ENCODE measurements at places on chromosomes 4 and X.
A peak's percentile ranks its signal among the peaks of the same experiment; 100 is the strongest.

DNA sequence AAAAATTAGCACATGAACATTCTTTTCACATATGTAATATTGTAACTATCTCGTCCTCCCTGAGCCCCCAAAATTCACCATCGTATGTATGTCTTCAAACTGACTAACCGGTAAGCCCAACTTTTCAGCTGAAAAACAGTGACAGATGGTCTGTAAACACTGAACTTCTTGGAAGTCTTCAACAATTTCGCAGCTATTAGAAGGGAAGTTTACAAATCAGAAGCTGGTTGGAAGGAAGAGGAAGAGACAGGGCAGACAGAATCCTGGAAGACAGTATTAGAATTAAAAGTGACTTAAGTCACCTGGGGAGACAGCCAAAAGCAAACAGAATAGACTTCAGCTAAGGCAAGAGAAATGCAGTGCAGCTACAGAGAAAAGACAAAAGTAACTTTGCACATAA lies 858.4 kb downstream of the ADGRL3 start:
- DNase-seq, result no peak

DNA sequence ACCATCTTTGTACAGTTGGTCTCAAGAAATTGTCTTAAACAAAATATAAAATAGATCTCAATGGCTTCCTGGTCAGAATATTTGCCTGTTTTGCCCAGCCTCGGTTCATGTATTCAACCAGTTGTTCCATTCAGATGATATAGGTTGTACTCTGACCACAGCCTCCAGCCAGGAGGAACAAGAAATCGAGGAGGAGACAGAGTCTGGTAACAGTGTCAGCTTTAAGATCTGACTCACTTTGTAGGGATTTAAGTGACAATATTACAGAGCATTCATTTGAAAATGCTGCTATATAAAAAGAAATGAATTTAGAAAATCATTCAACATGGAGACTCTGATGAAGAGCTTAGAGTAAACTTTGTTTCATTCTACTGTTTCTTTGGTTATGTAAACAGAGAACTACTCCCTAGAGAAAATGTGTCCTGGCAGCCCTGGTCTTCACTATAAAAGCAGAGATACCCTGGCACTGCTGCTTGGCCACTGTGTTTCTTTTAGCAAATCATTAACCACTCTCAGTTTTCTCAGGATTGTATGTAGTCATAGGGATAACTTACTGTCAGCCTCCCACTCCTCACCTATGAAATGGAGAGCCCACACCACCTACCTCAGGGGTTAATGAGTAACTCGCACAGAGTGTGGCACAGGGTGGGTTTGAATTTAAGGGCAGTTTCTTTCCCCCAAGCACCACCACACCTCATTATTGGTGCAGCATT lies 53.5 kb downstream of the PAGE2 start:
- DNase-seq, result no peak

GRCh38 chr4:90375081-90375480 lies 247.9 kb downstream of the CCSER1 start:
- no peak for DNase-seq

GRCh38 chr4:113758372-113758771 lies 3.2 kb downstream of the CAMK2D start:
- DNase-seq, result no peak

DNA sequence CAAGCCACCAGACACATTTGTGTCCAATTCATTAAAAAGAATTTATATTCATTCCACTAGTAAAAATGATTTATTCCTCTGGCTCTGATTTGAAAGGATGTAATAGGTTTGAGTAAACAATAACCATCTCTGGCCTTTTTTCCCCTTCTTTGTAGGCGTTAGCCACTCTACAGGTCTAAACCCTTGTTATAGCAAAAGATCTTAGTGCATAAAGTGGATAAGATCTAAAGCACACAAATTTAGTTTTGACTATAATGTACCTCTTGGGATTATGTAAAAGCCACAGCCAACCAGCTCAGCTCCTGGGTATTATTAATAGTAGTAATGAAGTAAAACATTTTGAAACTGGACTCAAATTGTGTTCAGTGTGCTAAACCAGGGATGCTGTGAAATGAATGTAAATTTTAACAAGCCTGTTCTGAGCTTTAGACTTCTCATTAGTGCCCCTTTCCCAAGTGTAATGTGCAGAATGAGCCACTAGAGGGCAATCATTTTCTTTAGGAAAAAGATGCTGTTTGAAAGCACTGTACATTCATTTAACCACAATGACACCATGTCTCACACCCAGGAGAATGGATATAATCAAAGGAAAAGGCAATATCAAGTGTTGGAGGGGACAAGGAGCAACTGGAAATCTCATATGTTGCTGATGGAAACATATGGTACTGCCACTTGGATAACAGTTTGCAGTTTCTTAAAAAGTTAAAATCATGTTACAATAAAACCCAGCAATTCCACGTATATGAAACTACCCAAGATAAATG lies 69.7 kb downstream of the KLHL8 start:
- peak; percentile 55 for DNase-seq

- DNase-seq, result no peak
Measured at GRCh38 chr4:116358633-116359222, 726.6 kb downstream of the TRAM1L1 start.

DNA sequence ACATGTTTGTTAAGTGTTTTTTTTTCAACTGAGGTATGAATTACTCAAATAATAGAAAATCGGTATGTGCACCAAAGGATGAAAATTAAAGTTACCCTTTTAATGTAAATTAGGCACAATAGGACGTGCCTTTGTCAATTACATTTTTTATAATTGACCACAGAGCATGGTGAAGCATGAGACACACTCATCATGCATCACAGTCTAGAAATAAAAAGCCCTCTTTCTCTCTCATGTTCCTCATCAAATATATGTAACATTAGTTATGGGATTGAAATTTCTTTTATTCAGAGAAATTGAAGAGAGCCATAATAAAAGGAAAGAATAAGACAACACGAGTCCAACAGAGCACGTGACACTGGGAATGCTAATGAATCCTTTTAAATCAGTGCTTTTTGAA lies 3.5 kb downstream of the GNRHR start:
- no peak for DNase-seq

GRCh38 chrX:148310426-148311165 lies 189.8 kb upstream of the AFF2 start:
- peak; percentile 35 for DNase-seq

DNA sequence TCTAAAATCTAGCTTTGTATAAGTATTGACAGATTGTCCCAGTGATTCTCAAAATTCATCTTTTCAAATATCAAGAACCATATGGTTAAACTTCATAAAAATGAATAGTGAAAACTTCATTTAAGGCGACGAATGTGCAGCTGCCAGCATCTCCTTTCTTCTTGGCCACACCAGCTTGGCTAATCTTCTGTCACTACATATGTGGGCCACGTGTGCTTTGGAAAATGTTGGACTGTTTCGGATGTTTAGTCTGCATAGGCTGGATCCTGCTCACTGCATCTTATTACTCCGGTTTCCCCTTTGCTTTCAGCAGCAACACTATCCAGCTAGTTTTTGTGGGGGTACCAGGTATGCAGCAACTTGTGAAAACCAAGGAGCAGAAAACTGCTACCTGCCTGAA lies 221.9 kb downstream of the BMPR1B start:
- no peak for DNase-seq

GRCh38 chr4:3651267-3651845 lies 114.8 kb upstream of the ADRA2C start:
- DNase-seq, result no peak

DNA sequence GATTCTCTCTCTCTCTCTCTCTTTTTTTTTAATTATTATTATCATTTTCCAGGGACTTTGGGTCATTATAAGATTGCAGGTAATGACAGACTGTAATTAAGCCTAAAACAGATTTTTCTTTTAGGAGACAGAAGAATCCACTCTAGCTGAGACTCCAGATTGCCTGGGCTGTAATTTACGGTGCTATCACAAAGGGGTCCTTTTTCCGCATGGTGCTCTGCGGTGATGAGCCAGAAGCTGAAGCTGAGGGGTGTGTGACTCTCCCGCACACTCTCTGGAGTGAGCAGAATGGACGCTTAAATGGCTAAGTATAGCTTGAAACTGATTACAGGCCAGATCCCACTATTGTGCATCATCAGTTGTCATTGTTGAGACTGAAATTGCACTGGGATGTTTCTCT lies 50.0 kb downstream of the LGI2 start:
- no peak for DNase-seq

- no peak for DNase-seq
Measured at GRCh38 chrX:154356596-154356995, 17.8 kb downstream of the FLNA start.

DNA sequence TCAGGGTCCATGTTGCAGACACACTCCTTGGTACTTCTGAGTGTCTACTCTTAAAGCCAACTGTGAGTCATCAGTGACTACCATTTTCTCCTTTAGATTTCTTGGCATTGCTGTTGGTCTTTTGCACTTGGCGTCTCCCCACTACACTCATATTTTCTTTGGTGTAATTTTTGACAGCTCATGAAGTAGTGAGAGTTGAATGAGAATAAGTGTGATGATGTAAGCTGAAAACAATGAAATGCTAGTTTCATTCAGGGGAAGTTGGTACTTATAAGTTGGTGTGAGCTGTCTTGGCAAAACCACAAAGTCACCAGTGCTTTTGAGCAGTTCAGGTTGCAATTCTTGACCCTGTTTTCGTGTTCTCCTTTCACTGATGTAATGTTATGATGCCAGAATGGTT lies 142.9 kb upstream of the ARX start:
- DNase-seq, result no peak

DNA sequence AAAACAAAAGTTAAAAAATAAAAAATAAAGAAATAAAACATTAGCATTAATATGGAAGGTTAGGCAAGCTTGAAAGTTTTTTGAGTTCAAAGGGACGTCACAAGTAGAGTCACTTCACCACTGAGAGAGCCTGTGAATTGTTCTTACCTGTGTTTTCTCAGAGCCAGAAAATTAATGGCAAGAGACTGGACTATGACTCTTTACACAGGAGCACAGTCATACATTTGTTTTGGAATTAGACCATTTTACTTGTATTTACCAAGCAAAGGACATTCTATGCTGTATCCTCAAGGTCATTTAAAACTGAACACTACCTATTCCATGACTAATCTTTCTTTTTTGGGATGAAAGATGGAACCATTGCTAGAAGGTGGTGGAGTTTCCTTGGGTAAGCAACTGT lies 346.1 kb downstream of the FAM47B start:
- no peak for DNase-seq

DNA sequence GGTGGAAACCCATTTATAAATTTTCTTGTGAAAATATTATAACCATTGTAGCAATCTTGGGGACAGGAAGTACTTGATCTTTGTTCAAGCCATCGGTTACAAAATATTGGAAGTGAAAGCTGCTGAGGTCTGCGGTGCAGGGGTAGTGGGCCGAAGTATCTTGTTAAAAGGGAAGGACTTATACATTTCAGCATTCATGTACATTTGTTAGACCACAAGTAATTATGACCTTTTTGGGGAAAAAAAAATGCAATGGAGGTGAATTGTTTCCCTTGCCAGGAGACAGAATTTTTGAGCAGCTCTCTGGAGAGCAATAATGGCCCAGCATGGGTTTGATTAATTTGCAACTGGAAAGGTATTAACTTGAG lies 121.3 kb downstream of the EGF start:
- no peak for DNase-seq

DNA sequence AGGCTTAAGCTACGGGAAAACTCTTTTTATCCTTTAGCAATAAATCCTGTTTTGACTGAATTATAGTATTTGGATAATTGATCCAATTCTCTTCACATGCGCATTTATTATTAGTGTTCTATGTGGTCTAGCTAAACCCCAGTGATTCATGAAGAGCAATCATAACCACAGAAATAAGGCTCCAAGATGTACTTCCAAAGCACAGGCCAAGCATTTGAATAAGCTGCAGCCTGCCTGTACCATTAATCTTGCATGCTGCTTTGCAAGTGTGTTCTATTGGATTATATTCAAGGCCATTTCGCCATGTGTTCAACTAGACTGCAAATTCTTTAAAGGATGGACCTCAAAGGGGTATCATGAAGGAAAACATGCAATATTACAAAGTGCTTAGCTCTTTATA lies 385.2 kb upstream of the FAT1 start:
- DNase-seq, result no peak

DNA sequence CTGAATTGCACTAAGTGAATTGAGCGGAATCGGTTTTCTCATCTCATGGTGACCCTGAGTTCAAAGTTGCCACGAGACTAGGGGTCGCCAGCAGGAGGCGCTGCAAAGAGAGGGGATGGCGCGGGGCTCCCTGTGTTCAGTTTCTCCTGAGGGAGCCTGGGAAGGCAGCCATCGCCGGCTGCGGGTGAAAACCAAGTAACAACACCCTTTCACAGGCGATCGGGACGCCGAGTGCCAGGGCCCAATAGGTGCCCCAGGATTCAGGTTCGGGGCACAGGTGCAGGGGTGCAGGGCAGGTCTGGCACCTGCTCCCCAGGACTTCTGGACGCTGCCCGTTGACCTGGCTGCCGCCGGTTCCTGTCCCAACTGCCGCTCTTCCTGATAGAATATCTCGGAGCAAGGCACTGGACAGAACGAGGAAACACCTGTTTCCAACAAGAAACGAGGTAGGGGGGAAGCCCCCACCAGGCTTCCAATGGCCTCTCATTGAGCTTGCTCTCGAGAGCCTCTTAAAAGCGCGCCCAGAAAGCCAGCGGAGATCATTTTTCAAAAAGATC lies 1.1 kb upstream of the FGF16 start:
- DNase-seq, result no peak

GRCh38 chr4:107575243-107575642 lies 144.8 kb downstream of the PAPSS1 start:
- no peak for DNase-seq

DNA sequence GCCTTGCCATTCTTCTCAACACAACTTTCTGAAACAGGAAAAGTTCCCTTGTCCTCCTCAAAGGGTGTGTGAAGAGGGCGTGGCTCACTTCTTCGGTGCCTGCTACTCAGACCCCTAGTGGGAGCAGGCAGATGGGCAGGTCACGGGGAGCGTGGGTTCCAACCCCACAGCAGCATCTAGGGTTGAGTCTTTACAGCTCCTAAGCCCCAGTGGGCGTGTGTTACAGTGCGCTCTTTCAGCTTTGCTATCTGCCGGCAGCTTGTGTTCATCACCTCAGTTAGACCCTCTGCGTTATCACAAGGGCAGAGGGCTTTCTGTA lies 57.5 kb upstream of the KLF3 start:
- no peak for DNase-seq

GRCh38 chrX:130170752-130171445 lies 863 bp upstream of the RAB33A start:
- DNase-seq, result peak; percentile 27

All from stimulated activated CD4-positive, alpha-beta T cell treated with anti-CD3 and anti-CD28 coated beads, Interleukin-2, amount 100 ng/mL, for 4 hours (primary cell).